Fibroblast of the conjunctiva (primary cell): ENCODE measurements at places on chromosomes 1 and 21.
A peak's percentile ranks its signal among the peaks of the same experiment; 100 is the strongest.

- DNase-seq = peak; percentile 65
Observed at GRCh38 chr1:96236156-96236739, 485.3 kb upstream of the PTBP2 start.

GRCh38 chr1:64268653-64269557 is 65.5 kb downstream of the UBE2U start:
- peak; percentile 90 for DNase-seq

DNA sequence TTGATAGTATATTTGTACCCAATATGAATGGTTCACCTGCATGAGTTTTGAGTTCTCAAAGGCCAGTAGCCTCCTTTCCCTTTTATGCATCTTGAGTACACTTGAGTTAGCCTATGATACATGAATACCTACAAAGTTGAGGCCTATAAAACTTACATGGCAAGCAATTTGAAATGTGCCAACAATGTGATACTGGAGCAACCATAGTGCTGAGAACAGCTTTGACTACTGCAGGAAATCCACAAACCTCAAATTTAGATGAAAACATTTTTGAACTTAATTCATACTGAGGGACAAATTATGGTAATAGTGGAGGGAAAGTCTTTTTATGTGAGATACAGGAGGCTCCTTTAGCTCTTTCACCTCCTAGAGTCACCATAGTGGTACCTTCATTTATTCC is 37.4 kb downstream of the LEPR start:
- DNase-seq = no peak

- DNase-seq = no peak
Observed at GRCh38 chr1:212454741-212455140, 22.0 kb downstream of the NENF start.

DNA sequence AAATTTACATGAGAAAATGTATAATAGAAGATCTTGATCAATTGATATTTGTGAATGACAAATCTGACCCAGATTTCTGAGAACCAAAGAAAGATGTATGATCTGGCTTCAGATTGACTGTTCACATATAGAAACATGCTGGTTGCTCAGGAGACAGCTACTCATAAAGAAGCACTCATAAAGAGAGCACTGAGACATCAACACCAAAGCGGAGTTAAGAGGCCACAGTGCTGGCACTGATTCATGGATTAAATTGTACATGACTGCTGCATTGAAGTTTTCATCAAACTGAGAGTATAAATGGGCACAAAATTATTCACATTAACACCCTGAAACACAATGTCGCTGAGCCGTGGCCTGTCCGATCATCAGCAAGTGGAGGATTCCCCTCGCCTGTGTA is 46.2 kb downstream of the SH3GLB1 start:
- no peak for DNase-seq

DNA sequence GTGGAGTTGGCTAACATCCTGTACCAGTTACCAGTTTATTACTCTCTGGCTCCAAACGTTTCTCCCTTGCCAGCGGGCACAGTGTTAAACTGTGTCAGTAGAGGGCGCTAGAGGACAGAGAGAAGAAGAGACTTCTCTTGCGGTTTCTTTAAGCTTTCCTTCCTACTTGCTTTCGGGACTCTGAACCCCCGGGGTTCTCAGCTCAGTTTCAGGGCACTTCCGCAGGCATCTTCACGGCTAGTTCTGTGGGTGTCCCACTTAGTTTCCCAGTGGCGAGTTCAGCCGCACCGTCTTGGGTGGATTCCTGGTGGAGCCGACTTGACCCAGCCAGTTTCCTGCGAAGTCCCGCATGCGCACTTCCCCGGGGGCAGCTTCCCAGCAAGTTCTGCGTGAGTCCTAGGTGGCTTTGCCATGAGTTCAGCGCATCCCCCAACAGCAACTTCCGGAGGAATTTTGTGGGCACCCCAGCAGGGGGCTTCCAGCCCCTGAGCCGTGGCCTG is 37.9 kb upstream of the BTG2 start:
- peak; percentile 76 for DNase-seq

DNA sequence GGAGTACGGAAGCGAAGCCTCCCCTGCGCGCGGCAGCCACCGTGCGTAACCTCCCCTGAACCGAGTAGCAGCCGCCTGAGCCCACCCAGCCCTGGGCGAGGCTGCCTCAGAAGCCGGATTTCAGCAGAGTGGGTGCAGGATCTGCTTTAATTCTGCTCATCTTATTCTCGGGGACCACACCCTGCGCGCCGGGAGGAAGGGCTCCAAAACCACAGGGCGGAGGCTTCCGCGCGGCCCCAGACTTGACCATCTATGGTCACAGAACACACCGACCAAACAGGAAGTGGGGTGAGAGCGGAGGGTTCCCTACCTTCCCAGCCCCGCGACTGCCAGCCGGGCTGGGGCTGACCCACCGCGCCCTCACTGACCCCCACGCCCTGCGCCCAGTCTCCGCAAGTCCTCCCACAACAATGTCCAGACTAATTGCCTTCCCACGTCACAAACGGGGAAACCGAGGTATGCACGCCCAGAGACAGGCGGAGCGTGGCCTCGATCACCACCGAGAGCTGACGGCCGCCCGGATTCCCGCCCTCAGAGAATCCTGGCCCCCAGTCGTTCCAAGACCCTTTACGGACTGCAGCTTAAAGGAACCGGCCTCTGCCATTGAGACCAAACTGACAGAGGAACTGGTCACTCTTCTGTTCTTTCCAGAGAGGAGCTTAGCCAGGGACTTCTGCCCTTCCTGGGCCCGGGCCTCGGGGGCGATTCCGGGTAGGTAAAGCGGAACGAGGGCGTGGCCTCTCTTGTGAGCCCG is 595 bp upstream of the CAP1 start:
- peak; percentile 84 for DNase-seq

DNA sequence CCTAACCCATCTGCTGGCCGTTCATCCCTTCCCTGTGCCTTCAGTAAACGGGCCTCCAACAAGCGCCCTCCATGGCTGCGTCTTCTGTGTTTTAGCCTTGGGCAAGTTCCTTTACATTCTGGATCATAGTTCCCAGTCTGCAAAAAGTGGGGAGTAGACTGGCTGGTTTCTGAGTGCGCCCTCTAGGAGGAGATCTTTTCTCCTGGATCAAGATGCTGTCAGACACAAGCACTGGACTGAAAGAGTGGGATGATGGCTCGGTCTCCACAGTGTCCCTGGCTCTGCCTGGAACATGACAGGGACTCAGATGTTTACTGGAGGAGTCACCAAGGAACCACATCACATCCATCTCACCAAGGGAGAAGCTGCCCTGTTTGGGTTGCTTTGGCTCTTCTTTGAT is 88.8 kb downstream of the PRDM2 start:
- no peak for DNase-seq

DNA sequence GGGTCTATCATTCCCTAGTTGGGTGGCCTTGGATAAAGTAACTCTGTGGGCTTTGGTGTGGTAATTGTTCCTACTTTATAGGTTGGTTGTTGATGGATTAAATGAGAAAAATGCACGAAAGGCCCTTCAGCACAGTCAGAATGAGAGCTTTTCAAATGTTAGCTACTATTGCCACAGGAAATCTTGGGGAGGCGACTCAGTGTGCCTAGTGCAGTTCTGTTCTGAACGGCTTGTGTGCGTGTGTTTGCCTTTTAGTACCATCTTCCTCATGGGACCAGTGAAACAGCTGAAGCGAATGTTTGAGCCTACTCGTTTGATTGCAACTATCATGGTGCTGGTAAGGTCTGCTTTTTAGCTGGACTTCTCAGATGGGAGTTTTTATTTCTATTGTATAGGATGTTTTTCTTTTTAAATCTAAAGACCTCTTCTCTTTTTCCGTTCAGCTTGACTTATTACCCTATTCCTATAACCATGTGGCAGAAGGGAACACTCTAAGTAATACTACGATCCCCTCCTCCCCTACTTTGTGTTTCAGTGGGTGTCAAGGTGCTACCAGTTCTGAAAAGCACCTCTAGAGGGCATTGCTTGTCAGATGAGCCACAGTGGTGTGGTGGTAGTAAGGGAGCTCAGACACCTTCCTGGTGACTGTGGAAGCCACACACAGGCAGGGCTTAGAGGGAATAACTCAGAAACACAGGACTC is 9.2 kb downstream of the SFT2D2 start:
- no peak for DNase-seq

DNA sequence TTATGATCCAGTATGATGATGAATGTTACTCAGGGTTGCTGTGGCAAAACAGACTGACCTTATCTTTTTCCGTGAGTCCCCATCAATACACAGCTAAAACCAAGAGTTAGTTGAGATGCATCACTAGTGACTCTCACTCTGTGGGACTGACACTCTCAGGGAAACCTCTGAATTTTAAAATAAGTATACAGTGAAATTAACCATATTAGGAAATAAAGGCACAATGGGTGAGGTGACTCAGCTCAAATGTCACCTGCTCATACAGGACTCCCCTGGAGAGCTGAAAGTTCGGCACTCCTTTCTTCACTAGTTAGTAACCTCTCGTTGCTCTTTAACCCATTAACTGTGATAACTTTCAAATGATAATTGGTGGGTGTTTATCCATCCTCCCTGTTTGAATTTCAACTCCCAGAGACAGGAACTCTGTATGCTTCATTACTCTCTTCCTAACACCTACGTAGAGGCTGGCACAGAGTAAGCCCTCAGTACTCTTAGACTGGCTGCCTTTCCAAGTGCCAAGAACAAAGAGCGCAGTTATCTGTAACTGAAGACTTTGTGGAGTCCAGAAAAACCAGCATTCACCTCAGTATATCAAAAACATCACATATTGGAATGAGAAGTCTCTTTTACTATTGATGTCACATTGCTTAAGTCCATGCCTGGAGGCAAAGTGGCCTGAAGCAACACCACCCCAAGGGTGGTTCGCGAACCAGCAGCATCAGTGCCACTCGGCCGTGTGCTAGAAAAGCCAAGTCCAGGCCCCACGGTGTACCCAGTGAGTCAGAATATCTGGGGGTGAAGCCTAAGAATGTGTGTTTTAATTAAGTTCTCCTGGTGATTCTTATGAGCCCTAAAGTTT is 91.1 kb downstream of the NIBAN1 start:
- no peak for DNase-seq

GRCh38 chr21:27206368-27206982 is 239.6 kb upstream of the ADAMTS5 start:
- no peak for DNase-seq

- peak; percentile 33 for DNase-seq
Observed at GRCh38 chr1:112298558-112298957, 97.5 kb upstream of the CTTNBP2NL start.

- DNase-seq = no peak
Observed at GRCh38 chr1:38133304-38133703, 86.7 kb upstream of the POU3F1 start.

DNA sequence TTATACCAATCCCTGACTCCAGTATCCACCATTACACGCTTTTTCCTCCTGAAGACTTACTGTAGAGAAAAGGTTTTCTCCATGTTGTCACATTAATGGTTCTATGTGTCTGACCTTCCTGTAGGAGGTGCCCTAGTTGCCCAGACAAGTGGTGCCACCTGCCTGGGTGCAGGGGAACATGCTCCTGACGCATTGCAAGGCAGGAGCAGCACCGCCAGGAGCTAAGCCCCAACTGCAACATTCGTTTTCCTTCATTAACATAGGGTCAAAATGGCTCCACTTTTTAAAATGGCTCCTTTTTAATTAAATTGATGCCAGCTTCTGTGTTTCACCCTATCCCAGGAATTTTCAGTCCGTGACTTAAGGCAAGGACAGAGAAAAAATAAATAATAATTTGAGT is 220.1 kb upstream of the SAMSN1 start:
- no peak for DNase-seq

GRCh38 chr1:186059752-186060151 is 315.3 kb downstream of the TPR start:
- DNase-seq = no peak

GRCh38 chr1:76023669-76024435 is 50.7 kb upstream of the ST6GALNAC3 start:
- DNase-seq = no peak

DNA sequence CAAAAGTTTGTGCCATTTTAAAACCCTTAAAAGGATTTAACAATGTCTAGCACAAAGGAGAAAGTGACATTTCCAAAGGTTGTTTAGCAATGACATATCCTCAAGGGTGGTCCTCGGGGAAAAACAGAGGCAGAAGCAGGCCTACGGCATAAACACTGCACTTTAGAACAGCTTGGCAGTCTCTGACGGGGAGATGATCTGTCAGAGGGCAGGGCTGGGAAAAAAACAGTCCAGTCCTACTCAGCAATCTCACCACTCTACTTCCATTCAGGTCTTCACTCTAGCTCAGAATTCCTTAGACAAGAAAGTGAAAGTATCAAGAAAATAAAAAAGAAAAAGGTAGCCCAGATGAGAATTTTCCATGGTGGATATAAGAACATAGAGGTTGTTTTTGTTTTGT is 4.1 kb downstream of the CRYZ start:
- no peak for DNase-seq

DNA sequence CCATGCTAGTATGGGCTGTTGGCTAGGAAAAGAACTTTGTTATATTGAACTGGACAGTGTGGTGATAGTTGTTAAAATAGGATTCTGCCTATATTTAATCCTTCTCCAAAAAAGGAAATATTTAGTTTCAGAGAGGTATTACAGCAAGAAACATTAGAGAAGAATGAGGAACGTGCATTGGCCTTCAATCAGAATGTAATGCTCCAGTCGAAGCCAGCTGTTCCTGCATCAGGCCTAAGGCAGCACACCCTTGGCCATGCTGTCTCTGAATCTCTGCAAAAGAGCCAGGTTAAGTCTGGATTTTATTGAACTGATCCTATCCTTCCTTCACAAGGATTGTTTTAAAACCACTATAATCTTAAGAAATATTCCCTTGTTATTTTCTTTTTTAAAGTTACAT is 35.3 kb upstream of the RALGPS2 start:
- DNase-seq = no peak

DNA sequence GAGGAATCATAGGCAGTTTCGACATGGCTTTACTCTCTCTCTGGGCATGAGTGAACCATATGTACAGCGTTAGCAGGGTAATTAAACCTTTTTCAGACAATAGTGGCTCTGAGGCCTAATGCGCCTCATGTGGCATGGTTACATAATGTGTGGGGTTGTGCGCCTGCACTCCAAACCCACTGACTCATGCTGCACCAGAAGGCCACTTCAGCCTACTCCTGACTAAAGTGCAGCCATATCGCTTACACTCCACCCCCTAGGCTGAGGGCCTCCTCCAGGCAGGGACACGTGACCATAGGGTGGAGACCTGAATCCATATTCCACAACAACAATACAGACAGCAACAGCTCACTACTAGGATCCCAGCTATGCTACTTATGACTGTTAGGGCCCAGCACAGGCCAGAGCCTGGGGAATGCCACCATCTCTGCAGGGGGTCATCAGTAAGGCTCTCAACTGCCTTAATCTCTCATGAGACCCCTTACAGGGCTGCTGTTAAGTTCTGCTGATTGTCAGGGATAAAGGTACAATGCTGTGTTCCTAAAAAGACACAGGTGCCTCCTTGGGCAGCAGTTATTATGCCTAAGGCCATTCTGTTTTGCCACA is 13.4 kb upstream of the ODF2L start:
- DNase-seq = no peak
